ENCODE measurements at places on chromosomes 1 and 21.

DNA sequence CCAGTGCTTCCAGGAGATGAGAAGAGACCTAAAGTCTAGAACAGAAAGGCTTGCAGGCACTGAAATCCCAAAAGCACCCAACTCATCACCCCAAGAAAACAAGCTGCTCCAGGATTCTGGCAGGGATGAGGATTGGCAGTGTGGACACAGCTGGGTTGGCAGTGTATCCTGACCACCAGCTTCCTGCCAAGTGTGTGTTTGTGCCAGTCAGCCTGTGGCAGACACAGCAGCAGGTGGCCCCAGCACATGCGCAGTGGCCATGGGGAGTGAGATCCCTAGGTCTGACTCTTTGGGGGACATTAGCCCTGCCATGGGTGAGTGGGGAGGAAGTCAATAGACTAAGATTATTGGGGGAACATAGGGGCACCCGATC is 8.7 kb upstream of the SNAPIN start:
- no peak for DNase-seq

- DNase-seq: no peak
Measured at GRCh38 chr1:50155541-50155940, 46.8 kb downstream of the ELAVL4 start.

DNA sequence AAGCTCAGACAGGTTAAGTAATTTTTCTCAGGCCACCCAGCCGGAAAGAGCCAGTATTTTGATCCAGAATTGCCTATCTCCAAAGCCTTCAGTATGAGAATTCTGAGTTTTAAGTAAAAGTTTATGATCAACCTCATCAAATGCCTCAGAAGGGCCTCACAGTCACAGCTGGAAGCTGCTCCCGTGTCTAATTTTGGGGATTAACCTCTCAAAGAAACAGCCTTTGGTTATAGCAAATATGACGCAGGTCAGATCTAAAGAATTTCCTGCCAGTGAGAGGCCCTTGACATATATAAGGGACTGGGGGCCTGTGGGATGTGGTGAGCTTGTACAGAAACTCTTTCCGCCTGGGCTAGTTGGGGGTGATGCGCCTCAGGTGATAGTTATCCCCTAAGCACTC is 2.3 kb downstream of the EXTL1 start:
- no peak for DNase-seq

- no peak for DNase-seq
Measured at GRCh38 chr1:229856009-229856650, 210.9 kb upstream of the GALNT2 start.

- no peak for DNase-seq
Measured at GRCh38 chr21:36656138-36656537, 42.8 kb upstream of the SIM2 start.

DNA sequence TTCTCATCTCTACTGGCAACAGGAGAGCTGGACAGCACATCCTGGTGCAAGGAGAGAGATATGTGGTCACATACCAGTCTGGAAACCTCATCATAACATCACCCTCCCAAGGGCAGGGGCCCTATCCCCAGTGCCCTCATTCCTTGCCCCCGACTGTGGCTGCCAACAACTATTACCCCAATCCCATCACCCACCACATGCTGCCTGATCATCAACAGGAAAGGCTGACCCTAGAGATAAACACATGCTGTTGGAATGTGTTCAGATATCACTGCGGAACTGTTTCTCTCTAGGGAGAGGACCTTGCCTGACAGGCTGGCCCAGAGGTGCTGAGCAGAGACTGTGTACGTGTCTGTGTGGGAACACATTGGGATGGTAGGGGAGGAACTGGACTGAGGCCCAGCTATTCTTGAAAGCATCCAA is 4.5 kb upstream of the INKA2 start:
- no peak for DNase-seq

- no peak for DNase-seq
Measured at GRCh38 chr1:106681939-106682522, 374.4 kb upstream of the PRMT6 start.

- DNase-seq: no peak
Measured at GRCh38 chr1:185768371-185768770, 34.2 kb downstream of the HMCN1 start.

- DNase-seq: no peak
Measured at GRCh38 chr1:76035053-76035452, 39.5 kb upstream of the ST6GALNAC3 start.

GRCh38 chr1:9439074-9439761 is 100.0 kb upstream of the SLC25A33 start:
- no peak for DNase-seq

- no peak for DNase-seq
Measured at GRCh38 chr1:117608115-117608615, 2.3 kb downstream of the TENT5C start.

GRCh38 chr1:205325334-205325884 is 3.9 kb upstream of the NUAK2 start:
- DNase-seq: peak; percentile 39

DNA sequence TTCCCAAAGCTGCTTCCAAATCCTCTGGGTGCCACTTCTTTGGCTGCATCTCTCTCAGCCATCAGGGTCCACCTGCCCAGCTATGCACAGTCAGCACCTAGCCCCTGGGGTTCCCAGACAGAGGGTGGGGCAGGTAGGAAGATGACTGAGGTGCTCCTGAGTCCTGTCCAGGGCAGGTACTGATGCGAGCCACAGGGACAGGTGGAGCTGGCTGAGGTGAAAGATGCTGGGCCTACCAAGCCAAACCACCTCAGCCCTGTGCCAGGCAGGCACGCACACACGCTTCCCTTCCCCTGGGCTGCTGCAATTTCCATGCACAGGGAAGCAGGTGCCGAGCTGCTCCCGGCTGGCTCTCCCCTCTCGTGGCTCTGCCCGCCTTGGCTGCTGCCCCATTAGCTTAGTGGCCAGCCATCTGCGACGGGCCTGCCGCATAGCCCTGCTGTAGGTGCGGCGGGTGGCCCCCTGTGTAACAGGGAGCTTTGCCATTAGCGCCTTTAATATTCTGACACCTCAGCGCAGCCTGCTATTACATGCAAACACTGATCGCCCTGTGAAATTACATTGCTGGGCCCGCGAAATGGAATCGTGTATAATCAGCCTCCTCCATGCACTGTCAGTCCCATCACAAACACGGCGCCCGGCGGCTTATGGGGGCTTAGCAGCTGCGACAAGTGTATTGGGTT is 38.9 kb downstream of the DMAP1 start:
- DNase-seq: no peak

- no peak for DNase-seq
Measured at GRCh38 chr1:168907786-168908348, 178.9 kb upstream of the DPT start.

DNA sequence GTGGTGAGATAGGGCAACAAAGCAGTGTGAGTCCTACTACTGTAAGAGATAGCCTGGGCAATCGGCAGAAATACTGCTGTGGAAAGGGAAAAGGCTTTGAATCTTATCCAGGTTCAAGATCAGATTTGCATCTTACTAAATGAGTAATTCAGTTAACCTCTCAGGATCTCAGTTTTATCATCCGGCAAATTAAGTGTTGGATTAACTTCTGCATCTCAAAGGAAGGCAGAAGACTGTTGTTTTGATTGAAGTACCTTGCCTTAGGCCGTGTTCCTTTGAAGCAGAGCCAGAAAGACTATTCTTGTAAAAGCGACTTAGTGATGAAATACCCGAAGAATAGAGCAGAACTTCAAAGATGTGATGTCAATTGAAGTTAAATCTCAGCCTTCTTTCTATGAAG is 612.9 kb upstream of the USP24 start:
- no peak for DNase-seq

GRCh38 chr1:27575840-27576331 is 28.1 kb downstream of the AHDC1 start:
- no peak for DNase-seq

- DNase-seq: no peak
Measured at GRCh38 chr1:208511242-208511860, 267.2 kb upstream of the PLXNA2 start.

DNA sequence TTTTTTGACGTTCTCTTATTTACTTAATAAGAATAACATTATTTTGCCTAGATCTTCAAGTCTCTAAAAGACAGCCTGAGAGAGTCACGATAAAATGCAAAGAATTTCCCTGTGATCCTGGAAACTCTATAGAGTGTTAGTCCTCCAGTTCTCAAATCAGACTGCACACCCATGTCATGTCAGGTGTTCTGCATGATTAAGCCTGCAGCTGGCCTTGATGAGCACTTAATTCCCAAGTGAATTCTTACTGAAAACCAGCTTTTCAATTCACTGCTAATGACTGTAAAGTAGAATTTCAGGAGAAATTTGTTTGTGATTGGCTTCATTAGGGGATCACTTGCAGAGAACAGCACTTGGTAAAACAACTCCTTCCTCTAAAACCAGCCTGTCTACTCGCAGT is 41.9 kb downstream of the CHML start:
- DNase-seq: no peak

GRCh38 chr1:98384461-98385141 is 276.9 kb upstream of the SNX7 start:
- DNase-seq: no peak

DNA sequence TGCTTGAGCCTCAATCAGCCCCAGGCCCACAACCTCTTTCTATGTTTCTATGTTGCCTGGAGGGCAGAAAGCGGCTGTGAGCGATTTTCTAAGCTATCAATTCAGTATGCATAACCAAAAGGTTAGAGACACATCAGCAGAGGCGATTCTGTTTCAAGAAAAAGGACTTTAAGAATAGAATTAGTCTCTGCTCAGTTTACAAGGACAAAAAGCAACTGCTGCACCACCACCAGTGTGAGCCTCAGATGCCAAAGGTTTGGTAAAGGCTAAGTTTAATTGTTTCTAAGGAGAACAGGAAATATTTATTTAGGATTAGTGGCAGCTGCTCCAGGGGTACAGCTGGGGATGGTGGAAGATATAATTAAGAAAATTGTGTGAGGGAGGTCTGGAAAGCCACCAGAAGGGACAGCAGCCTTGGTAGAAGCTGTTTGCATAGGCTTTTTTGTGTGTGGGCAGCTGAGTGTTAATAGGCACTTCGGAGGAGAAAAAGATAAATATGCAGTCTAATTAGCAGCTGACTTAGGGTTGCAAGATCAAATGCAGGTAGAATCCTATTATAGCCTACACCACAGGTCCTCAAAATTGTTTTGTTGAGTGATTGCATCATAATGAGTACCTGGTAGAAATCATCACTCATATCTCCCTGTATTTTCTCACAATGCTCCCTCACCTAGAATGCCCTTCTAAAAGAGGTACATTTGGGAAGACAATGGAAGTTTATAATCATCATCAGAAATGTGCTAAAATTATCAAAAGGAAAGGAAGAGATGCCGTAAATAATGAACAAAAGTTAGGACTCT is 35.8 kb downstream of the ZC3H11B start:
- no peak for DNase-seq

GRCh38 chr21:26388731-26389231 is 184.3 kb downstream of the CYYR1 start:
- DNase-seq: no peak

- DNase-seq: peak; percentile 48
Measured at GRCh38 chr1:39205102-39205780, 746 bp downstream of the MACF1 start.

DNA sequence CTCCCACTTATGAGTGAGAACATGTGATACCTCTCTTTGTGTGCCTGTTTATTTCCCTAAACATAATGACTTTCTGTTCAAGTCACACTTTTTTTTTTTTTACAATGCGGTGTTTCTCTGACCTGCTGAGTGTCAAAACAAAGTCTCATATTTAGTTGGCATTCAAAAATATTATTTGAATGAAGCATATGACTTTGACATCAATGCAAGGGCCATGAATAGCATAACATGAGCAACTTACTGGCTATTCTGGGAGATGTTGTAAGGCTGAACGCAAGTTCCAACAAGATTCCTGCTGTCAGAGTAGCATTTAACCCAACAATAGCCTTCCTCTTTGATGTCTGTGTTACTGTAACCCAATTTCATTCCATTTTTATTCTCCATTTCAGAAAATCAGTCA is 2.0 kb upstream of the KRTAP19-1 start:
- DNase-seq: no peak

GRCh38 chr1:30034627-30035521 is 688.5 kb downstream of the MATN1 start:
- DNase-seq: no peak

DNA sequence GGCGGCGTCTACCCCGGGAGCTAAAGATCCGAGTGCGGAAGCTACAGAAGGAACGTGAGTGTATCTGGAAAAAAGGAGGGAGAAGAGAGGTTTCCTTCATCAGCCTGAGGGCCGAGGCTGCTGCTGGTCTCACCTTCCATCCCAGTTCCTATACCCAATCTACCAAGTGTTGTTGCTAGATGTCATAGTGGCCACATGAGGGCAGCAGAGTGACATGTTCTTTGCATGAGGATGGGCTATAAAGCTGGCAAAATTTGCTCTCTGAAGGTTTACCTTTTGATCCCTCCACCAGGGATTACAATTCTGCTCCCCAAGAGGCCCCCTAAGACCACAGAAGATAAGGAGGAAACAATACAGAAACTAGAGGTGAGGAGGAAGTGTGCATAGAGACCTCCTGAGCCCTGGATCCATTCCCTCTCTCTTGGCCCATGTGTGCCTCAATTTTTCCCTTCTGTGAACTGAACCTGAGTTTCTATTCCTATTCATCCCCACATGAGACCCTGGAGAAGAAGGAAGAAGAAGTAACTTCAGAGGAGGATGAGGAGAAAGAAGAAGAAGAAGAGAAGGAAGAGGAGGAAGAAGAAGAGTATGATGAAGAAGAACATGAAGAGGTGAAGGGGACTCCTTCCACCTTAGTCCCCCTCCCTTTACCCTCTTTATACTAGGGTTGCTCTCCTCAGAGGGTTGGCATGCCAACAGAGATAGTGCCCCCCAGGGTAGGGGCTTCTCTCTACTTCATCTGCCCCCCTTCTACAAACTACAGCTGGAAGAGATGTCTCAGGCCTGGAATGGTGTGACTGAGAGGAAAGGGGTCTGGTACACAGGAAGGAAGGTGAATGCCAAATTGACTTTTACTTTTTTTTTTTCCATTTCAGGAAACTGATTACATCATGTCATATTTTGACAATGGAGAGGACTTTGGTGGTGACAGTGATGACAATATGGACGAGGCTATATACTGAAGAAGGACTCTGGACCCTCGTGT is 13.3 kb downstream of the POLR3GL start:
- peak; percentile 78 for DNase-seq

GRCh38 chr1:208172423-208173145 is 71.6 kb downstream of the PLXNA2 start:
- DNase-seq: no peak

- no peak for DNase-seq
Measured at GRCh38 chr1:24369199-24369598, 44.4 kb downstream of the STPG1 start.

Data from naive thymus-derived CD4-positive, alpha-beta T cell (primary cell).